Fibroblast of skin of abdomen (primary cell): ENCODE measurements at places on chromosomes 4 and X.
A peak's percentile ranks its signal among the peaks of the same experiment; 100 is the strongest.

GRCh38 chr4:97123573-97123972 is 1019.7 kb downstream of the STPG2 start:
- no peak for DNase-seq

DNA sequence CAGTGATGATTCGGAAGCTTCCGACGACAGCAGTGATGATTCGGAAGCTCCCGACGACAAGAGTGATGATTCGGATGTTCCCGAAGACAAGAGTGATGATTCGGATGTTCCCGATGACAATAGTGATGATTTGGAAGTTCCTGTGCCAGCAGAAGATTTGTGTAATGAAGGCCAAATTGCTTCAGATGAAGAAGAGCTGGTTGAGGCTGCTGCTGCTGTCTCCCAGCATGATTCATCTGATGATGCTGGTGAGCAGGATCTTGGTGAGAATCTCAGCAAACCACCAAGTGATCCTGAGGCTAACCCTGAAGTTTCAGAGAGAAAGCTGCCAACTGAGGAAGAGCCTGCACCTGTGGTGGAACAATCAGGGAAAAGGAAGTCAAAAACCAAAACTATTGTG is 14.2 kb downstream of the CXCR3 start:
- DNase-seq = no peak

GRCh38 chr4:128906581-128906980 is 97.1 kb downstream of the JADE1 start:
- DNase-seq = no peak

GRCh38 chrX:19897091-19897490 is 9.7 kb upstream of the SH3KBP1 start:
- no peak for DNase-seq

DNA sequence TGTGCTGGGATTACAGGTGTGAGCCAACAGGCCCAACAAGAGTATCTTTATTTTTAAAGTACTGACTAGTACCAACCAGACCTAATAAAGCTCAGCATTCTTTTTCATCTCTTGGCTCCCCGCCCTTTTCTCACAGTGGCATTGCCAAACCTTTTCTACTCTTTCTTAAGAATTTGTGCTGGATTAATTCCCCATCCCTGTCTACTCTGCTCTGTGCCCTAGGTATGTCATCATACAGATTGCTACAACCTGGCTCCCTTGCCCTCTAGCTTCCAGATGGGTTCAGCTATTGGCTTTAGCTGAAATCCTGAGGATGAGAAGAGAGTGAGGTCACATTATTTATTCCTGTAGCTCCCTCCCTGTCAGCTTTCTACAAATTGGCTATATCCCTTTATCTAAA is 34.9 kb upstream of the CCNI start:
- no peak for DNase-seq

DNA sequence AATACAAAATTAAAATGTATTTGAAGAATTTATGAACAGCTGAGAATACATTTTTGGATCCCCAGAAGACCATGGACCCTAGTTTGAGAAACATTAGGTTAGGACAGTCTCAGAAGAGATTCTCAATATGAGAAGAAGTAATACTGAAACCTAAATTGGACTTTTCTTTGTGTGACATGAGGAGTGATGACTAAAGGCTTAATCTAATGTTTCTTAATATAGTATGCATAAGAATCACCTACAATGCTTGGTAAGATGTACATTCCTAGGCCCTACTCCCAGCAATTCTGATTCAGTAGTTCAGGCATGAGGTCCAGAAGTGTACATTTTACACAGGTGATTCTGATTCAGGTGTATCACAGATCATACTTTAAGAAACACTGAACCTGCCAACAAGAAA is 31.6 kb upstream of the HUWE1 start:
- no peak for DNase-seq

- DNase-seq = no peak
Observed at GRCh38 chr4:40963897-40964478, 214.2 kb downstream of the NSUN7 start.

GRCh38 chr4:4541040-4541631 is 712 bp downstream of the STX18 start:
- peak; percentile 28 for DNase-seq

- DNase-seq = no peak
Observed at GRCh38 chr4:146590801-146591200, 47.9 kb upstream of the POU4F2 start.

GRCh38 chr4:162401021-162401420 is 237.2 kb upstream of the FSTL5 start:
- no peak for DNase-seq

DNA sequence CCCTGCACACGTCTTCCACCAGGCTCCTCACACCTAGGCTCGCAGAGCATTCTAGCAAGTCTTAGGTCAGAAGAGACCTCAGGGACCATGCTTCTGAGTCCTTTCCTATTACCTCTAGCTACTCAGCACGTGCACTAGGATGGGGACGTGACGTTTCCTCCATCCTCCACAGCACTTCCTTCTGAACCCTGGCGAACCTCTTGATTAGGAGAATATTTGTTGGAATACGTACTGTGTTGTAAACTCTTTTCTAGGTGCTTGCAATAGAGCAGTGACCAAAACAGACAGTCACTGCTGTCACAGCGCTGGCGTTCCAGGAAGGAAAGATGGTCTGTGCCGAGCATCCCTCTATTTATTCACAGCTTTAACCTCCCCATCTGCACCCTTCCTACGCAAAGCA is 12.9 kb upstream of the TENM3 start:
- no peak for DNase-seq

DNA sequence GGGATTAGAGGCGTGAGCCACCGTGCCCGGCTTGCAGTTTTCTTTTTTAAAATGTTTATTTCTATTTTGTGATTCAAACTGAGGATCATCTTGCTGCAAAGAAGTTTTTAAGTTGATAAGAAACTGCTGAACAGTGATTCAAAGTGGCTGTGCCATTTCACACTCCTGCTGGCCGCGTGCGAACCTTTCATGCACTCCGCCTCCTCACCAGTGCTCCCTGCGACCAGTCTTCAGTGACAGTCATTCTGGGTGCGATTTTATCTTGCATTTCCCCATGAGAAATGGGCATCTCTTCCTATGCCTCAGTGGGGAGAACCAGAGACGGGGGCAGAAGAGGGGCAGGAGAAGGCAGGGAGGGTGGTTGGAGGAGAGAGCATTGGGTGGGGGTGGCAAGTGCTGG is 21.4 kb downstream of the TMEM187 start:
- DNase-seq = no peak

- DNase-seq = no peak
Observed at GRCh38 chr4:872241-872981, 46.5 kb upstream of the CPLX1 start.

- no peak for DNase-seq
Observed at GRCh38 chr4:86543080-86543479, 51.0 kb upstream of the PTPN13 start.

GRCh38 chr4:141486375-141486997 is 149.9 kb upstream of the IL15 start:
- peak; percentile 90 for DNase-seq

GRCh38 chrX:132461886-132462285 is 27.0 kb downstream of the MBNL3 start:
- no peak for DNase-seq

DNA sequence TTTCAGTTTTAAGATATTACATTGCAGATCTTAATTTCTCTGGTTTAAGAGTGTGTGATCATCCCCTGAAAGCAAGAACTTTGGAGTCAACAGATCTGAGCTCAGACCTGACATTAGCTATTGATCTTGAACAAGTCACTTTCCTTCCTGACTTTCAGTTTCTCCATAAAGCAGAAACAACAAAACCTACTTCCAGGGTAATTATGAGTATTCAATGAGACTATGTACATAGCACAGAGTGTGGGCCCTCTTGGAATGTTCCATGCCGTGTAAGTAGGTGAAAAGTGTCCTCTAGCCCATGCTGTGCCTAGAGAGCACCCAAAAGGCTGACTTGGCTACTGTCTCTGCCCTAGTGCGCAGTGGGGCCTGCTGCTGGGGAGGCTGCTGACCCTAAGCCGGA is 188.0 kb upstream of the RPL34 start:
- no peak for DNase-seq

GRCh38 chr4:74455361-74456055 is 10.6 kb downstream of the AREG start:
- no peak for DNase-seq

DNA sequence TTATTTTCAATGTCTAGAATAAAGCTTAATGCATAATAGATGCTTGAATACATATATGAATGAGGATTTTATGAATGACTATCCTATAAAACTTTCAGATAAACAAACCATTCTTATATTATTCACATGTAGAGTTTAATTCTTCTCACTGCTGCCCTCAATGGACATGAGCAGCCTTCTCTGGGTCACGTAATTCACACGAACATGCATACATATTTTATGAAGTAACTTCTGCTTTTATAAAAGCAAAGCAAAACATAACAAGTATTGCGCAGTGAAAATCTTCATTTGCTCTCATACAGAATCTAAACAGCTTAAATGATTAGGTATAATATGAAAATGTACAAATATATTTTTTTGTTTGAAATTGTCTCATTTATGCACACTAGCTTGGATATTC is 116.7 kb downstream of the TMA16 start:
- DNase-seq = no peak

DNA sequence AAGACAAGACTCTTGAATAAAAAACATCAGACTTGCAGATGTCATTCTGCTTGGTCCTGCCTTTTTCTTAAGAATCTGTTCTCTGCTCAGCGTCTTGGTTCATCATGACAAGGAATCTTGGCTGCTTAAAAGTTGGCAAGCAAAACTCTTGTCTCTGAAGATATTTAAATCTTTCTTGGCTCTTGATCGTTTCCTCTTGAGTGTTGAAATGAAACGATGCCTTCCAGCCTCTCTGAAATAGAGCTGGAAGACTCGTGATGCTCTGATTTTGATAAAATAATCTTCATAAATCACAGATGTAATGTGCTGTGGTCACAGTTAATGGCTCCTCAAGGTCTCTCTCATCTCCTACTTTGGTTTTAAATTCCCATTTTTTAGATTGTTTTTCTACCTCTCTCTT is 39.9 kb upstream of the TMEM192 start:
- DNase-seq = peak; percentile 77

GRCh38 chr4:140736669-140737343 is 19.4 kb downstream of the TBC1D9 start:
- peak; percentile 48 for DNase-seq

DNA sequence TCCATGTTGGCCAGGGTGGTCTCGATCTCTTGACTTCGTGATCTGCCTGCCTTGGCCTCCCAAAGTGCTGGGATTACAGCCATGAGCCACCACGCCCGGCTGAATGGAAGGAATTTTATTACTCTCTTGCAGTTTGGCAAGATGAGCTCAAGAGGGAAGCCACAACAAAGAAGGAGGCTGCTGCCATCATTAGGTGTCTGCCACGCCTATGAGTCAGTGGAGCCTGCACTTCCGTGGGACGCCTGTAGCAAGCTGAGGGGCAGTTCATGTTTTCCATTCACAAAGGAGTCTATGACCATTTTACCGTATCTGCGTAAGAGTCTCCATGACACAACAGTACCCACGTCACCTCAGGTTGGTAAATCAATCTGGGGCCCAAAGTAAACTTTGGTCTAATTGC is 51.2 kb upstream of the CHRNA9 start:
- DNase-seq = peak; percentile 20

GRCh38 chrX:619451-619811 is 11.2 kb upstream of the SHOX start:
- no peak for DNase-seq

DNA sequence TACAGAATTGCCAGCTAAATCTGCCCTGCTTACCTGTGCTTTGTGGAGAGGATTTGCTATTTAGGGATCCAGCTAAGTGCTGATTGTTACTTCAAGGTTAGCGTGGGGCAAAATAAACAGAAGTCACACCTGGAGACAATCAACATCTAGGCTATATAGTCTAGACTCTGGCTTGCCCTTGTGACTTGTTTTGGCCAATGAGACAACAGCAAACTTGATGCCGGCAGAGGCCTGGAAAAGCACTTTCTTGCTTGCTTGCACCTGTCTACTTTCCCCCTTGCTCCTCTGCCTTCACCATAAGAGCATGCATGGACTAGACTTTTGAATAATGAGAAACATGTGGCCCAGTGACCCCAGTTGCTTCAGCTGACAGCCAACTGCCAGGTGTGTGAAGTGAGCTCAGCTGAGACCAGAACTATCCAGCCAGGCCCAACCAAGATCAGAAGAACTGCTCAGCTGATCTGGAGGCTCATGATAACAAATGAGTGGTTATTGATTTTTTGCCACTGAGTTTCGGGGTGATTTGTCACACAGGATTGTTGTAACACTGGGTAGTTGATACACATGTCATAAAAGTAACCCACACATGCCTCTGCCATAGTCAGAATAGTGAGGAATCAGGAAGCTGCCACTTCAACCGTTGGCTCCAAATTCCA is 164.4 kb downstream of the RBMX2 start:
- no peak for DNase-seq
